ENCODE measurements at places on chromosomes 12 and 14.

DNA sequence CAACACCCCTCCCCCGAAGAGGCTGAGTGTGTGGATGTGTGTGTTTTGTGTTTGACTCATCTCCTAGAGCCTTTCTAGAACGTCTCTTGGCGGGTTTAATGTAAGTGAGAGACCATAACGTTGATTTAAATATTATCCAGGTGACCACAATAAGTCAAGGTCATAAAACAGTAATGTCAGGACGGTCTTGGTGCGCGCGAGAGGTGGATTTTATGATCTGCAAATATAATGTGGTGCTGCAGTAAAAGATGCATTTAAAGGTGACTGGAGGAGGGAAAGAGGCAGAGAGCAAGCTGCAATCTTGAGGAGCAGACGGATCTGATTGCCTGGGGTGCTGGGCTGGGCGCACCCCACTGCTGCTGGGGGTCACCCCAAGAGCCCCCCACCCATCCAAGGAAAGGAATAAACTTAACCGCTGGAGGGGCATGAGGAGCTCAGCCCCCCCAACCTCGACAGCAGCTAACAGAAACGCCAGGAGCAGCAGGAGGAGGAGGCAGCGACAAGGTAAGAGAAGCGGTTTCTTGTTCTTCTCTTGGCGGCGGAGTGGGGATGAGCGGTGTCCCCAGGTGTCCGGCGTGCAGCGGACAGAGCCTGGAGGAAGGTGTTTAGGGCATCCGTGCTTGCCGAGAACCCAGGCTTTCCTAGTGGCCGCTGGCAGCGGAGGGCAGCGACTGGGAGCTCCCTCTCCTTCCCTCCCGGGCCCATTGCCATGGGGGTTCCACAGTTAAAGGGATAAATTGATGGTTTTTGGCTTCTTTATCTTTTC lies 5.5 kb downstream of the HOXC10 start:
- DNase-seq: no peak

DNA sequence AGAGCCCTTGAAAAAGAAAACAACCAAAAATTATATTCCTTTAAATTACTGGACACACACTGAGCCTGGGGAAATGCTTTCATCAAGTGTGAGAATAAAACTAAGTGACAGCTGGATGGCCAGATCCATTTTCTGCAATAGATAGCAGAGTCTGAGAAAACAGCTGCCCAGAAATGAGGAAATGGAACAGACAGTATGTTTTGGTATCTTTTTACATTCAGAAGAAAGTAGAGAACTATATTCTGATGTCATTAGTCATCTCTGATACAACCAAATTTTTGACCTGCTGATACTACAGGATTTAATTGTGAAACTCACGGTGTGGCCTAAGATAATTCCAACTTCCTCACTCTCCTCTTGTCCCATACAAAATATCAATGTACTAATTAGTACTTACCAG lies 78.2 kb downstream of the HMGA2 start:
- no peak for DNase-seq

GRCh38 chr12:63325757-63326156 lies 174.8 kb upstream of the AVPR1A start:
- DNase-seq: no peak

DNA sequence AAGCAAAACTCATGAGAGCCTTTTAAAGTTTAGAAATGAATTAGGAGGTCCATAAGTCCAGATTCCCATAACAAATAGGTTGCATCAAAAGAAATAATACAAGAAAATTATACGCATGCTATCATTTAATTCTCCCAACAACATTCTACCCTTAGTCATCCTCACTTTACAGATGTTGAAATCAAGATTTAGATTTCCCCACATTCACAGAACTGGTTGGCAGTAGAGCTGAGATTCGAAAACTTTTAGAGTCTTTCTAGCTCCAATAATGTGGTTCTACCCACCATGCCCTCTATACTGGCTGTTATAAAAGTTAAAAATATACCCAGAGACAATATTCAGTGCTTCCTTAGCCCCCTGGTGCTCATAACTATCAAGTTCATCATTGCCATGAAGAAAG lies 56.6 kb upstream of the METAP2 start:
- DNase-seq: no peak

GRCh38 chr14:57485635-57486034 lies 8.0 kb downstream of the CCDC198 start:
- DNase-seq: no peak

- peak; percentile 37 for DNase-seq
Measured at GRCh38 chr12:130714091-130714590, 2.0 kb downstream of the RIMBP2 start.

DNA sequence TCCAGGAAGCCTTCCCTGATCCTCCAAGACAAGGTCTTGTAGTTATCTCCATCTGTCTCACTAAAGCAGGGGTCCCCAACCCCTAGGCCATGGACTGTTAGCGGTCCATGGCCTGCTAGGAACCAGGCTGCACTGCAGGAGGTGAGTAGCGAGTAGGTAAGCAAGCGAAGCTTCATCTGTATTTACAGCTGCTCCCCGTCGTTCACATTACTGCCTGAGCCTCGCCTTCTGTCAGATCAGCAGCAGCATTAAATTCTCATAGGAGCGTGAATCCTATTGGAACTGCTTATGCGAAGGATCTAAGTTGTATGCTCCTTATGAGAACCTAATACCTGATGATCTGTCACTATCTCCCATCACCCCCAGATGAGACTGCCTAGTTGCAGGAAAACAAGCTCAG lies 12.4 kb upstream of the NFYB start:
- no peak for DNase-seq

DNA sequence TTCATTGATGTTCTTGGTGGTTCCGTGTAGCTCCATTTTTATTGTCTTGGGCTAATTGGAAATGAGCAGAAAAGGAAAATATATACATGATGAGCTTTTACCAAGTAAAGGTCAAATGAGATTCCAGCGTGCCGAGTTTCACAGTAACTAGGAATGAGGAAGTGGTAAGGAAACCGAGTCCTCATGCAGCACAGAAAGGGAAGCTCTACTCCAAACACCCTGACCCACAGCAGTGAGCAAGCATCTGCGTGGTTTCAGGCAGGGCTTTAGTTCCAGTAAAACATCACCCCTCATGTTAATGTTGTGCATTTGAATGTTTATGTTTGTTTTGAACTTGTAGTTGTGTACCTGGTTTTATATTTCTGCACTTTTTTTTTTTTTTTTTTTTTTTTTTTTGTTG lies 208.0 kb downstream of the SLC41A2 start:
- DNase-seq: no peak

- DNase-seq: no peak
Measured at GRCh38 chr14:58027904-58028303, 124.1 kb downstream of the ARMH4 start.

- DNase-seq: no peak
Measured at GRCh38 chr14:65301862-65302539, 110.5 kb upstream of the FUT8 start.

- DNase-seq: no peak
Measured at GRCh38 chr12:3418609-3419390, 72.2 kb upstream of the PRMT8 start.

GRCh38 chr14:31937730-31938346 lies 139.3 kb upstream of the ARHGAP5 start:
- no peak for DNase-seq

DNA sequence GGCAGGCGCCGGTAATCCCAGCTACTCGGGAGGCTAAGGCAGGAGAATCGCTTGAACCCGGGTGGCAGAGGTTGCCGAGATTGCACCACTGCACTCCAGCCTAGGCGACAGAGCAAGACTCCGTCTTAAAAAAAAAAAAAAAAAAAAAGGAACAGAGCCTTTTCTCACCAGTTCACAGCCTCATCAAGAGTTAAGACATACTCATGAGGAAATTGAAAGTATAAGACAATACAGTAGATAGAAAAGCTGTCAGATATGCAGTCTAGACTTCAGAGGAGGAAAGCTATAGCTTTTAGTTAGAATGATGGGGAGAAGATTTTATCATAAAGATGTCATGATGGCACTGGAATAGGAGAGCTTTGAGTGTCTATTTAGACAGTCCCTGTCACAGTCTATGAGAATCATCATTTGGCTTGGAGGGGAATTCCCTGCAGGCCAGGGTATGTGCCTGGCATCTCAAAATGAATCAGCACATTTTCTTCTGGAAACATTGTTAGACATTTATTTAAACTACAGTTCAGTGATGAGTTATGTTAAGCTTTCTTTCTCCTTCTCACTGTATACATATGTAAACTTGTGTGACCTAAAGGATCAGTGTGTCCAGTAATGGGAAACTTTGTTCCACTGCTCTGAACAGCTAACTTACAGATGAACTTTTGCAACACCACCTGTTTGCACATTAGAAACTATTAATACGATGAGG lies 2.9 kb upstream of the RAB35 start:
- no peak for DNase-seq

GRCh38 chr12:122982477-122982815 lies 2.0 kb downstream of the ARL6IP4 start:
- no peak for DNase-seq

DNA sequence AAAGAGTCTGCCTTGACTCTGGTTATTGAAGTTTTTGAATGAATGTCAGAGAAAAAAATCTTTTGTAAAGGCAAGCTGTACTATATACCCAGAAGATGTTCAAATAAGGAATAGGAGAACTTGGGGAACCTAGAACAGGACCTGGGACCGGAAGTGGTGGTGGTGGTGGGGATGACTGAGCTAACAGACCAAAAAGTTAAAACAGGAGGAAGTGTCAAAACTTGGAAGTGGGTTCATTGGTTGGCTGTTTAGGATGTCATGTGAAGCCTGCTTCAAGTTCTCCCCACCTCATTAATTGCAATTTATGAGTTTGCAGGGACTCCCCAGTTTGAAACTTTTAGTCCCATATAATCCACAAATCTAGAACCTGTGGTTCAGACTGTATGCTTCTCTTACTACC lies 26.2 kb downstream of the PLXNC1 start:
- no peak for DNase-seq

DNA sequence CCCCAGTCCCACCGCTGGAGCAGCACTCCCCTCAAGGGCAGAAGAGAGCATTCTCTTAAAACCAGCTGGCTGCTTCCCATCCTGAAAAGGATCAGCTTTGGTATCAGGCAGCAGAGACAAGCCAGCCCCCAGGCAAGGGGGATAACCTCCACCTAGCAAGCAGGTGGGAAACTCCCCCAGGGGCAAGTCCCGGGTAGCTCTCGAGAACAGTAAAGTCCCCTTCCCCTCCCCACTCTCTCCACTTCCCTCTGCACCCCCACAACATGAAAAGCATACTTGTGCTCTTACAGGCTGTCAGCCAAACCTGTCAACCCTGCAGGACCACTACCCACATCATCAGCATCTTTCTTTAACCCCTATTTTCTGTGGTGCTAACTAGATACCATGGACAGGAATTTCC lies 254.0 kb downstream of the NTF3 start:
- DNase-seq: no peak

DNA sequence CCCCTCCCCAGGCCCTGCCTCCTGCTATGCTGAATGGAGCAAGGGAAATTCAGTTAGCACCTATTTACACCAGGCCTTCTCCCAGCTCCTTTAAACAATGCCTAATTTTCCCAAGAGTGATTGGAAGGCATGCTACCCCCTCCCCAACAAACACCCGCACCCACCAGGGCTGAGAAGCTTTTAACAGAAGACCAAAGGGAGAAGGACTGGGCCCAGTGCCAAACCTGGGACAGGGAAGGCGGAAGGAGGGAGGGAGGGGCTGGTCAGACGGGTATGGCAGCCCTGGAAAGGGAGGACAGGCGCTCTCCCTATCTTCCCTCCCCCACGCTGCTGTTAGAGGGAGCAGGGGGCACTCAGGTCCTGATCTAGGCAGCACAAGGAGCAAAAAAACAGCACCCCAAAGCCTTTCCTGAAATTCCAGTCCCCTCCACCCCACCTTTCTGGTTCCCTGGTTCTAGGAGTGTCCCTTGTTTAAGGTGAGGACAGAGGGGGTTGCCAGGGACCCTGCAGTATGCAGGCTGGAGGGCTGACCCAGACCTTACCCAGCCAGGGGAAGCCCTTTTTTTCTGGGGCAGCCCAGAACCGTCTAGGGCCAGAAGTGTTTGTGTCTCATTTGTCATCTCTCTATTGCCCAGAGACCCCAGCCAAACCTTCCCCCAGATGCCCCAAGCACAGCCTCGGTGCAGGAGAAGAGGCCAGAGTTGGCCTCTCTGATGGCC lies 2.4 kb upstream of the KRT8 start:
- DNase-seq: no peak

DNA sequence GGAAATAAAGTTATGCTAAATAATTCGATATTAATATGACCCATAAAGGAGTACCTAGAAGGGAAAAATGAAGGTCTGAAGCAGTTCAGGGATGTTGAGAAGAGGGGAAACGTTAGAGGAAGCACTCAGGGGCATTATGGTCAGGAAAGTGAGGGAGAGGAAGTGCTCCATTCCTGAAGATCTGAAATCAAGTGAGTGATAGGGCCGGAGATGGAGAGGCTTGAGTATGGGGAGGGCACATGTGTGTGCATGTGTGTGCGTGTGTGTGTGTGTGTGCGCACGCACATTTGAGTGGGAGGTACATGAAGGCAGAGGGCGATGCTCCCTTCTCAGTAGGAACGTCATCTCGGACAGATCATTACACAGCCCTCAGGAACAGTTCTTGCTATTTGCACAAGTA lies 4.9 kb upstream of the DCD start:
- no peak for DNase-seq

DNA sequence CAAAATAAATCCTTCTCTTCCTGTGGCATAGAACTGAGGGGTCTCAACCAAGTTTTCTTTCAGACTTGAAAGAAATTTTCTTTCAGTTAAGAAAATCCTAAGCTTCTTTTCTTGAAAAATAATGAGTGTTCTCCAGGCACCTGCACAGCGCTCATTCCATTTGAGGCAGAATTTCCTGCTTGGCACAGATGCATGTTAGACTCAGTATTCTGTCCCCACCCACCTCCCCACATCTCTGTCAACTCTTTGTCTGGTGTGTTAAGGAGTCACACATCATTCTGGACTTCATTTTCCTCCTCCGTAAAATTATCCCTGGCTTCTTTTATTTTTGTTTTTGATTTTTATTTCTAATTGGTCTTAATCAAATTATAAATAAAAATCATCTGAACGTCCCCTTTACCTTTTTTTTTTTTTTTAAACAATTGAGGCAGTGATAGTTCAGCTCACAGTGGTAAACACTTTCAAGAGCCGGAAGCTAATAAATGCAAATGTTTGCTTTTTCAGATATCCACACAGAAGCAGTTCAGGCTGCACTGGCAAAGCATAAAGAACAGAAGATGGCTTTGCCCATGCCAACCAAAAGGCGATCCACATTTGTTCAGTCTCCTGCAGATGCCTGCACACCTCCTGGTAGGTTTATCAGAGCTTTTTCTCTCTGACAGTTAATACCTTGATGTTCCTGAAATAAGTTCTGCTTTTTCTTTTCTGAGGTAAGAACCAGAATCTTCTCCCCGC lies 104.0 kb upstream of the ATF1 start:
- DNase-seq: no peak

DNA sequence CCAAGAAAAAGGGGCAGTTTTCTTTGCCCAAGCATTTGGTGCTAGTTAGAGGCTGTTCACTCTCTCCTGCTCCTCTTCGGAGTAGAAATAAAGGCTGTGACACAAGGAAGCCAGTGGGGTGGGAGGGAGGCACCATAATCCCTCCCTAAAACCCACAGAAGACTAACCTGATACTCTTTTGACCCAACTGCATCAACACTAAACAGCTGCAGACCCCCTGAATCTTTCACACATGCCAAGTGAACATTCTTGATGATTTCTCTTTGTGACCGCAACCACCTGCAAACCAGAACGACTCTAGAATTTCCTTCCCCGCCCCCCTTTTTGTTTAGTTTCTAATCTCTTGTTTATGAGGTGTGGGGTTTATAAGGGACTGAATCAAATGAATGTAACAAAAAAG lies 175.8 kb upstream of the BCL2L14 start:
- no peak for DNase-seq

Measured in hindlimb muscle (tissue), 1 donor.